Spinal cord (tissue), 10 donors: ENCODE measurements at places on chromosomes 16 and 17. TPM values are rescaled to one million over a fixed set of nuclear protein-coding genes. Genes with fewer than 3 reads are reported as not detected.

Gene RHBDL1
- 7.2 TPM for total RNA-seq

Gene CCDC40
- 19.7 TPM for total RNA-seq

Gene KRTAP9-8
- not detected for total RNA-seq

Gene TBC1D3K
- total RNA-seq = not detected

Gene OTOA
- 0.50 TPM for total RNA-seq

Gene UNC45B
- total RNA-seq = 0.10 TPM

Gene CACNG3
- 1.9 TPM for total RNA-seq

Gene TBC1D3C
- not detected for total RNA-seq

- no peak for DNase-seq
Measured at GRCh38 chr17:28961391-28961790, 10.1 kb upstream of the PHF12 start.

- DNase-seq = no peak
Measured at GRCh38 chr17:22128723-22129122, 436.4 kb downstream of the KCNJ18 start.

DNA sequence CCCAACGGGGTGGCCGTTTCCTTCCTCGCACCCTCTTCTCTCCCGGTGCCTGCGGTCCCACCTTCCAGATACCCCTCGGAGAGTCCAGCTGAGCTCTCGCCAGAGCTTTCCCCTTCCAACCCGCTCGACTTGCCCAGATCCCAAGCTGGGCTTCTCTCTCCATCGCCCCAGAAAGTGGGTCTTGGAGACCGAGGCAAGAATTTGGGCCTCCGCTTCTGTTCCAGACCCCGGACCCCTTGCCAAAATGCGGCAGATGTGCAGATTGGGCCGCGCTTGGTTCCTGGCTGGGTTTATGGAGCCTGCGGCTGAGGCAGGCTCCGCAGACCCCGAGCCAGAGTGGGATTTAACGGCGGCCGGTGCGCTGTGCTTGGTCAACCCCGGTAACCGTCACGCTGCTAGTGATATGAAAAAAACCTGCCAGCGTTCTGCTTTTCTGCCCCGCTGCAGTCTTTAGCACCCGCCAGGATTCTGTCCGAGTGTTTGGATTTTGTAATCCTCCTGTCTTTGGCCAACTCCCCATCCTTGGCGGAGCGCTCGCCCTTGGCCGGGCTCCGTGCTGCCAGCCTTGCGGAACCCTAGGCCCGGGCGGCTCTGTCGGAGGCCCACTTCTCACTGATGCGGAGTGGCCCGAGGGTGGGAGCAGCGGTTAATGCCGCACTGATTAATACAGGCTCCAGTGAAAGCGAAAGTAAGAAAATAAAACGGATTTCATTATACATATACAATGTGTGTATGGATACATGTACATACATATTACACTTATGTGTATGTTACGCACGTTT is 754 bp upstream of the SLFN11 start:
- DNase-seq = peak; percentile 22

DNA sequence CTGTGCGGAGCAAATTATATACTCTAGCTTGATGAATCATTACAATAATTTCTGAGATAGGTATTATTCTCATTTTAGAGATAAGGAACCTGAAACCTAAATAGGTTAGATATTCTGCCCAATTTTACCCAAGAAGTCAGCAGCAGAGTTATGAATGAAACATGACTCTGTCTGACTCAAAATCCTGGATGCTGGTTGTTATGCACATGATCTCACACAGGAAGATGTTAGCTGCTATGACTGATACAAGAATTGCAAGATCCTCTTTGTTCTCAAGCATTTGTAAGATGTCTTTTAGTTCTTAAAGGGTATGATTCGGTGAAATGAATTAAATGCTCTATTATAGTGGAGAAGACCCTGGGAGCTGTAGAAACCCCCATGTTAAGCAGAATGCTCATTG is 447.8 kb downstream of the KIF2B start:
- DNase-seq = no peak

DNA sequence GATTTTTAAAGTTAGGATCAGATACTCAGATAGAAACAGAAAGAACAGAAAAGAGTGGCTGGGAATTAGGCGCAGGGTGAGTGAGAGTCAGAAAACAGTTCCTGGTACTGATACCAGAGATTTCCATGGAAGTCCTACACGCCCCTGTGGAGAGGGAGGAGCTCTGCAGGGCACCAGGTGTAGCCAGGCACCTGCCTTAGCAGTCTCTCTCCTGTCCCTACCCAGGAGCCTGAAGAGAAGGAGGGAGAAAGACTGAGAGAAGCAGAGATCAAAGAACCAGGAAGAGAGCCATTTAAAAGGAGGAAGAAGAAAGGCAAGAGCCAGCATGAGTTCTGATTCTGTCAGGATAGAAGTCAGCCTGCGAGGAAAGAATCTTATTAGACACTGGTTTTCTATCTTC is 65.0 kb downstream of the CBLN1 start:
- DNase-seq = no peak

DNA sequence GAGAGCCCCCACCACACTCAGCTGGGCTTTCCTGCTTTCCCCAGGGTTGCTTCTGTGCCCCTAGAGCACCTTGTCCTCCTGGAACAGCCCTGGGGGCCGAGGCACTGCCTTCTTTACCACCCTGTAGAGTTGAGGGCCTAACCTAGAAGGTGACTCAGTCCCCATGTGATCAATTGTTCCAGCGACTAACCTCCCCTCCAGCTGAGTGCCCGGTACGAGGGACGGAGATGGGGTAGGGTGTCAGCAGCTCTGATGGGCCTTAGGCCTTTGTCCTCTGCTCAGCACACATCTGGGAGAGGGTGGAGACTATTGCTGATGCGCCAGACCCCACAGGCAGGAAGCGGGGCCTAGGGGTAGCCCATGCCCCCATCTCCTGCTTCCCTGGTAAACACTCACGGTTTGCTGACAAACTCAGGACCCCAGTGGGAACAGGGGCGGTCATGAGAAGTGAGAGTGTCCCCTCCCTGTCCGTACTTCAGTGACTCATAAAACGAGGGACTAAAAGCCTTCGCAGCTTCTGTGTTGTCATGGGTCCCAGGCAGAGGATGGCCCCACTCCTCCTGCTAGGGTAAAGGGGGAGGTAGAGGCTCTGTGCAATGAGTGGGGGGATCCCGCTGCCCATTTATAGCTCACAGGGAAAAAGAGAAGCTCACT is 33.1 kb downstream of the NECAB2 start:
- DNase-seq = no peak

GRCh38 chr17:63356337-63356757 is 89.8 kb downstream of the CYB561 start:
- DNase-seq = no peak

GRCh38 chr16:56964243-56965148 is 2.7 kb downstream of the CETP start:
- peak; percentile 51 for DNase-seq

GRCh38 chr17:36591434-36592315 is at the start of gene DHRS11:
DHRS11 (plus strand) TSS chr17:36591879; CDS start chr17:36592010, 131 bp downstream.
- peak; percentile 89 for DNase-seq

DNA sequence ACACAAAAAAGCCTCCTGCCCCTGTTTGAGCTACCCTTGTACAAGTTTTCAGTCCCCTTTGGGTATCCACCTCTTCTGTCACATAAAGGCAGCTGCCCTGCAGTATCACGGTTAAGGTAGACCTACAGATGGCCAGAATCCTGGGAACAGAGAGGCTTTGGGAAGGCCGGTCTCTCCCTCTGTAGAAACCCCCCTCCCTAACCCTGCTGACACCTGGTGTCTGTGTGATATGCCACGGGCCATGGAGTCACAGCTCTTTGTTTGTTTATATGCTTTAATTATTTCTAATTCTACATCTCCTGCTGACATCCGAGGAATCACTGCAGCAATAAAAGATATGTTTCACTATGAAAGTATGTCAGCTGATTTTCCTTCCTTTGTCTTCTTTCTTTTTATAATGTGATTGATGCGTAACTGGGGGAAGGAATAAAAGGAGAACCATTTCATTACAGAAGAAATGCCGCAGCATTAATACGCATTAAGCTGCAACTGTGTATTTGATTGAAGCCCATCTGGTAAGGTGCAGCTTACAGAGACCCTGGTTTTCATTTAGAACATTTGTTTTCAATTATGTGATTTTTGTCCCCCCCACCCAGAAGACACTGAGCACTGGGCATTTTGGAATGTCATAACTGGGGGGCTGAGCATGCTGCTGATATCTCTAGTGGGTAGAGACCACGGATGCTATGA is 142.1 kb downstream of the SLC39A11 start:
- peak; percentile 48 for DNase-seq

- DNase-seq = no peak
Measured at GRCh38 chr16:49287572-49287971, 5.9 kb upstream of the CBLN1 start.

GRCh38 chr17:75049706-75050105 is 2.7 kb downstream of the KCTD2 start:
- no peak for DNase-seq

GRCh38 chr17:17613708-17614114 is 22.2 kb upstream of the PEMT start:
- no peak for DNase-seq

DNA sequence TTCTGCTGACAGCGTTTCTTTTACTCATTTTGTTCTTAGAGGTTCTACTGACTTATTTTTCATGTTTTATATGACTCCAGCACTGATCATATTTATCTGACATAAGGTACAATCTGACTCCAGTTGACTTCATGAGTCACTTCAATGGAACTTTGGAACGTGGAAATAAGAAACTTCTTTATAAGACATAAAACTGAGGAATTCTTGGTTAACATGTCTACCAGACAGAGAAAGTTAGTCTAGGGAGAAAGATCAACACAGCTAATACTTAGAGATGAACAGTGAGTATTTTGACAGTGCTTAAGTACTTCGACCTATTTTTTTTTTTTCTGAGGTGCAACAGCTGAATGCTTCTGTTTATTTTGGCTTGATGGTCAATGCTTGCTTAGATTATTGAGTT is 679.5 kb downstream of the KCNJ2 start:
- no peak for DNase-seq

- no peak for DNase-seq
Measured at GRCh38 chr16:17658881-17659280, 188.1 kb upstream of the XYLT1 start.

GRCh38 chr16:28307936-28308335 is 15.6 kb downstream of the SBK1 start:
- no peak for DNase-seq

GRCh38 chr16:23516366-23517137 is 6.3 kb upstream of the GGA2 start:
- DNase-seq = no peak

GRCh38 chr17:40597556-40598300 is 32.5 kb upstream of the CCR7 start:
- DNase-seq = no peak
